ENCODE measurements at places on chromosomes 5 and 9. TPM values are rescaled to one million over a fixed set of nuclear protein-coding genes. Genes with fewer than 3 reads are reported as not detected.

GRCh38 chr9:38685535-38685934, 34.4 kb downstream of the FAM240B start:
- DNase-seq = no peak

GRCh38 chr5:53091289-53091688, 18.3 kb downstream of the MOCS2 start:
- no peak for DNase-seq

The PLCXD3 gene
- not detected for total RNA-seq

GRCh38 chr9:83267741-83268140, 204.8 kb upstream of the RASEF start:
- no peak for DNase-seq

GRCh38 chr5:72572236-72572765, 65.1 kb upstream of the ZNF366 start:
- DNase-seq = no peak

DNA sequence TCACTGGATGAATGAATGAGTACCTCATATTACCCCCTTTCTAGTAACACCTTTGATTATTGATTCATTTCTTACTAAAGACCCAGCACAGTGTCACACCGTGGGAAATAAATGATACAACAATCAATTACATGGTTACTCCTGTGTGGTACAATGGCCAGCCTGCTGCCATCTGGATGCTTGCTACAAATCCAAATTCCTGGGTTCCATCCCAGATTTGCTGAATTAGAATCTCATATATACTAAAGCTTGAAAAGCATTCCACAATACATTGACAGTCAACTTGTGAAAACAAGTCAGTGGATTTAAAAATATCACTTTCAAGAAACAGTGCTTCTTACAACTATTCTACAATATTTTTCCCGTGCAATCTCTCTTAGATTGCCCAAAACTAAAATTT, 989.3 kb downstream of the PTPRD start:
- DNase-seq = no peak

DNA sequence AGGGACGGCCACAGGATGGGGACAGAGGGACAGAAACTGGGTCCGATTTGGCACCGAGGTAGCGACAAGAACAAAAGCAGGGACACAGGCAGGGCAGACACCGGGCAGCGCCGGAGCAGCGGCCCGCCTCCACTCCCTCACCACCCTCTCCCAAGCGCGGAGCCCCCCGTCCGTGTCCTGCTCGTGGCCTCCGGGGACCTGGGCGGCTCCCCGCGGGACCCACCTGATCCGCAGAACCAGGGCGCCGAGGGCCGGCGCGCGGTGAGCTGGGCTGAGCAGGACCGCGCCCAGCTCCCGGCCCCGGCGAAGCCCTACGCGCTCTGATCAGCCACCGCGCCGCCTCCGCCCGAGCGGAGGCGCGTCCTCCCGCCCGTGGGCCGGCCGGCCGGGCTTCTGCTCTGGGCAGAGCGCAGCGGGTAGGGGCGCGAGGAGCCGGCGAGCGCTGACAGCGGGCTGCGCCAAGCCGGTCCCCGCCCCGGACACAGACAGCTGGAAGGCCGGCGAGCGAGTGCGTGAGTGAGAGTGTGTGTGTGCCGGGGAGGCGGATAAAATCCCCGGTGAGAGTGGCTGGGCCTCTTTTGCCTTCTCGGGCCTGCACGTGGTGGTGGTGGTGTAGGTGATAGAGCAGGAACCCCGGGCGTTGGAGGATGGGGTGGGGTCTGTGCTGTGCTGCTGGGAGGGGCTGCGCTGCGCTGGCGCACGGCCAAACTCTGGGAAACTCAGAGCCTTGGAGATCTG, at the start of gene GGTA1:
Gene GGTA1 (minus strand): TSS at position 418 of the 738 bp plus-strand sequence. CDS start 31,922 bp downstream, outside the sequence.
- no peak for DNase-seq

The PCDHGA10 gene
- total RNA-seq = 3.8 TPM

The RNF224 gene
- 0.30 TPM for total RNA-seq

DNA sequence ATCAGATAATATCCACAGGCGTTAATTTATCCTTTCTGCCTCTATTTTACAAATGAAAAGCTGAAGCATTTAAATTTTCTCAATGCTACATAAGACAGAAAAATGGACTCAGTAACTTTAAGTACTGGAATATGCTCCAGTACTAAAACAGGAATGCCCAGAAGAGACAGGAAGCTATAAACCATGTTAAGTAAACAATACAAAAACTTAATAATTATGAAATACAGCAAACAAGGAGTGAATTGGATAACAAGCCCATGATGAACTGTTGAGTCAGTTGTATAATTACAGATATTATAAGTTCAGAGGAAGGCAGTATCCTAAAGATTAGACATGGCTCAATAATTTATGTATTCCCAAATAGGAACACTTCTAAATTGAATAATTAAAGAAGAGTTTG, 148.5 kb downstream of the CHSY3 start:
- DNase-seq = no peak

DNA sequence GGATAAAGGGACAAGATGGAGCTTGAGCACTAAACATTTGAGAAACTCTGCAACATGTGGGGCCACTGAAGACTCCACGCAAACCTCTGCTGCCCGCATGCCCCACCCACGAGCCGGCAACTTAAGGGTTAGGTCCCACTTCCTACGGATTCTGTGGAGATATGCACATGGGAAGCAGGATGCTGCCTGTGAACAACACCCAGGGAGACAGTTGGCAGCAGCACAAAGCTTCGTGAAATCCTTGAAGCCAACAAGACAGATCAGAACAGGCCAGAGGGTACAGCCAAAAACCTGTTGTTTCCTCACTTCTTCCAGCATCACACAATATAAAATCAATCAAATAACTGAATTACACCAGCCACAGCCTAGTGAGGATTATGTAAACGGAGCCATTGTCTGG, 270.4 kb downstream of the ENC1 start:
- no peak for DNase-seq

- no peak for DNase-seq
These were observed 74.4 kb downstream of the LHFPL2 start for GRCh38 chr5:78574131-78574673.

DNA sequence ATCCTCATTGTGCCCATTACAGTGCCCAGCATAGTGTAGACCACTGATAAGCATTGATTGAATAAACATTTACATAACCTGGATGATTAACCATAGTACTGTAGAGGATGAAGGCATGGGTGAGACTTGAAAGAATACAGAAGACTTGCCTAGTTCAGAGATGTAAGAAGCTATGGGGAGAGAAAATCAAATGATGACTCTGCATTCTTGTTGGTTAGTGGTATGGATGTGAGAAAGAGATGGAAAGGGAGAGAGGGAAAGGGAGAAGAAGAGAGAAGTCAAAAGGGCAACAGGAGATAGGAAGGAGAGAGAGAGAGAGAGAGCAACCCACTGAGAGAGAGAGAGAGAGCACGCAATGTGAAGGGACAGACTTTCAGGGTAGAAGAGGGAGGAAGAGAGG, 26.8 kb downstream of the YIPF5 start:
- DNase-seq = no peak

The TMEM38B gene
- total RNA-seq = 24.5 TPM

The CDH6 gene
- 0.12 TPM for total RNA-seq

DNA sequence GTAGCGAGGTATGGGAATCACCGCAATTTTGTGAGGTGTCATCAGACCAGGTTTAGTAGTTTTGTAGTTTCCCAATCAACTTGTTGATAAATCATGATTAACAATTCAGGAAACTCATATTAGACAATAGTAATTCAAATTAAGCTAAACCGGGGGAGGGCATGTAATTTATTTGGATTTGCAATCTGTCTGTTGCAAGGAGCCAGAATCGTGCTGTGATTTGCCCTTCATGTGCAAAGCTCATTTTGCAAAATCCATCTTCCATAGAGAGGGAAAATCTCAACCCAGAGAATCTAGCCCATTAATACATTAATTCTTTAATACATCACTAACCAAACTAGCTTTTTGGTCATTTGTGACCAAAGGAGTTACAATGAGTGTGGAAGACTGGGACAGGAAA, 164.7 kb upstream of the TRPM3 start:
- no peak for DNase-seq

- DNase-seq = no peak
These were observed 234.5 kb downstream of the AOPEP start for GRCh38 chr9:94960964-94961363.

The SLC36A3 gene
- not detected for total RNA-seq

DNA sequence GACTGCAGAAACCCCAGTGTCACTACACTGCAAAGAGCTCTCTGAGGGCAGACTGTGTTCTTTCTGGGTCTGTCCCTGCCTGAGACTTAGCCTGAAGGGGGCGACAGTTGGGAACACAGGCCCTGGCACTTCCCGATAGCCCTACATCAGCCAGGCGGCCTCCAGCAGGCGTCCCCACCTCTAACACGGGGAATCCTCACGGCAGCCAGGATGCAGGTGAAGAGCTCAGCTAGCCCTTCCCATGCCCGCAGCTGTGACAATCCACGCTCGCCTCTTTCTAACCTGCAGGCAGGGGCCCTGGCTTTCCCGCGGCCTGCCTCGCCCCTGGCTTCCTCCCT, 5.9 kb downstream of the MED22 start:
- DNase-seq = no peak

The TAS2R1 gene
- not detected for total RNA-seq

The NUTM2G gene
- not detected for total RNA-seq

- DNase-seq = no peak
These were observed 137.2 kb downstream of the ARRDC3 start for GRCh38 chr5:91245871-91246270.

DNA sequence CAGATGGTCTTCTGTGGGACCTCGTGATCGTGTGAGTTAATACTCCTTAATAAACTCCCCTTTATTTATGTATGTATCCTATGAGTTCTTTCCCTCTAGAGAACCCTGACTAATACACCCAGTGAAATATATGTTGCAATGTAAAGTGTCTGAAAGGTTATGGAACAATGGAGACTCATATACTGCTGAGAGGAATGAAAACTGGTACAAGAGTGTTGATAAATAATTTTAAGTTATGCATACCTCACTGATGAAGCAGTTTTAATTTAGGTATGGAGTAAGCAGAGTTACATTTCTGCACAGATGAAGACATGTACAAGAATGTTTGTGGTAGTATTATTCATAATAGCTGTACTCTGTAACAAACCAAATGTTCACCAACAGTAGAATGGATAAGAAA, 438.3 kb downstream of the TAF11L14 start:
- DNase-seq = no peak

DNA sequence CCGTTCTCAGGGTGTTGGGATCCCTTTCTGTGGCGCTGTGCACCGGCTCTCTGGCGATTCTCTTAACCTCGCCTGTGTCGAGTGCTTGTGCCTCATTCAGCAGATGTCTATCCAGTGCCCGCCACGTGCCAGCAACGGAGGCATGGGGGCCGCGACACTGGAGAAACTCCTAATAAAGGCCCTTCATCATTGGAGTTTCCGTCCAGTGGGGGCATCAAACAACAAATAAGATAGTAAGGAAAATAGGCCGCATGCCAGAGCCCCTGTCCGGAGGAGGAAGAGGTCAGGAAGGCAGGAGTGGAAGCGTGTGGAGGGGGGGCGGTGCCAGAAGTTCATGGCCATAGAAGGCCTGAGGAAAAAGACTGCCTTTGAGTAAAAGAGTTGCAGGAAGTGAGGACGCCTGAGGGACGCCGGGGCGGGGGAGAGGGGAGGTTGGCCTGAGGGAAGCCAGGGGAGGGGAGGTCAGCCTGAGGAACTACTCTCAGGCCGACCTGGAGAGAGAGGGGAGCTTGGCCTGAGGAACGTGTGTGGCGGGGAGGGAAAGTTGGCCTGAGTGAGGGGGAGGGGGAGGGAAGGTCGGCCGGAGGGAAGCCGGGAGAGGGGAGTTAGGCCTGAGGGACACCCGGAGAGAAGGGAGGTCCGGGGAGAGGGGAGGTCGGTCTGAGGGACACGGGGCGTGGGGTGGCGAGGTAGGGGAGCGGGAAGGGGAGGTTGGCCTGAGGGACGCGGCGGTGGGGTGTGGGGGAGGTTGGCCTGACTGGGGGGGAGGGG, 82.2 kb downstream of the CACNA1B start:
- no peak for DNase-seq

The MYOZ3 gene
- 0.10 TPM for total RNA-seq

DNA sequence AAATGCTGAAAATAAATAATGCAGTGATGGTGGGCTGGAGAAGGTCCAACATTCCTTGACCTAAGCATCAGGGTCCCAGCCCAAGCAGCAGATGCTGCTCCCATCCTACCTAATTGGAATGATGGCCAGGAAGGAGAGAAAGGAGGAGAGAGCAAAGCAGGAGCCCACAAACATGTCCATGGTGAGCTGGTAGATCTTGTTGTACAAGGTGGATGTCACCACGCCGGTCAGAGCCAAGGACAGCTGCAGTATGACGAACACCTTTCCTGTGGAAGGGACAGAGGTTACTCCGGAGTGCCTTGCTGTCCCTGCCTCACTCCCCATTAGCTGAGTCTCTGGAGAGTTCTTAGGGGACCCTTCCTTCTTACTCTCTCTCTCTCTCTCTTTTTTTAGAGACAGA, 4.3 kb downstream of the SLC46A2 start:
- DNase-seq = no peak

DNA sequence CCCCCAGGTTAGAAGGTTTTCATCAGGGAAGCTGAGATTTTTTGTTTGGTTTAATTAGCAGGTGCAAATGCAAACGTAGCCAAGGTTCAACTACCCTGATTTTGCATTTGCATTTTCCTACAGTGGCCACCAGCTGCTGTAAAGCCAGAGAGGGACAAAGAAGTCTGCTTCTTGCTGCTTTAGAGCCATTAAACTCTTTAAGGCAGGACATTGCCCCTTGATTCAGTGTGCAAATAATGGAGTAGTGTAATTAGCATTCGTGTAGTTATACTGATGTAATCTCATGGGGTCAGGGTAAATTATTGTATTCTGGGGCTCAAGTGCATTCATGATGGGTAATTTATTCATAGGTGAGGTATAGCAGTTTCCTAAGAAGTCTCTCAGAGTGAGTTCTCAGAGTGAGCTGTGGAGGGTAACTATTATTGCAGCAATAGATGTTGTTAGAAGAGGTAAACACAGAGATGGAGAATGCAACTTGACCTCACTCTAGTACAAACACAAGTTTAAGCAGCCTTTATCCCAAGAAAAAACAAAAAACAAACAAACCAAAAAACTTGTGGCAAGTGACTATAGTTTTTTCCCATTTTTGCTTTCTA, 526.5 kb downstream of the KIF4B start:
- no peak for DNase-seq

- no peak for DNase-seq
These were observed 157.4 kb downstream of the EDIL3 start for GRCh38 chr5:84227236-84227635.

GRCh38 chr5:22918511-22918910, 65.4 kb upstream of the CDH12 start:
- DNase-seq = no peak
